ENCODE measurements at places on chromosomes 16 and 17.

- DNase-seq: no peak
Observed at GRCh38 chr16:4113358-4114256, 2.6 kb downstream of the ADCY9 start.

DNA sequence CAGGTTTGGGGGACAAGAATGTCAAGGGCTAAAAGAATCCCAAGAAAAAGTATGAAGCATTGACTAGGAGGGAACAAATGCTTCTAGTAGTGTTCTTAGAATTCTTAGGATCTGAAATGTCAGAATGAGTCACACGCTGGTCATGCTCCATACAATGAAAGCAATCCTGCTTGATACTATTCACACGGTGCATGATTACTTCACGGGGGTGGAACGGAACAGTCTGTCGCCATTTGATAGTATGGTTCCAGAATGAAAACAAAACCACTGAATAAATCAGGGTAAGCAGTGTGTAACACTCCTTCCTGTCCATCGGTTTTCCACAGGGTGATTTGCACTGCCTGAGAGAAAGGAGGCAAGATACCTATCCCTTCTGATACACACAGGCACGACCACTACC is 22.9 kb upstream of the YWHAE start:
- DNase-seq: no peak

GRCh38 chr16:58219432-58219831 is 21.5 kb upstream of the CSNK2A2 start:
- no peak for DNase-seq

DNA sequence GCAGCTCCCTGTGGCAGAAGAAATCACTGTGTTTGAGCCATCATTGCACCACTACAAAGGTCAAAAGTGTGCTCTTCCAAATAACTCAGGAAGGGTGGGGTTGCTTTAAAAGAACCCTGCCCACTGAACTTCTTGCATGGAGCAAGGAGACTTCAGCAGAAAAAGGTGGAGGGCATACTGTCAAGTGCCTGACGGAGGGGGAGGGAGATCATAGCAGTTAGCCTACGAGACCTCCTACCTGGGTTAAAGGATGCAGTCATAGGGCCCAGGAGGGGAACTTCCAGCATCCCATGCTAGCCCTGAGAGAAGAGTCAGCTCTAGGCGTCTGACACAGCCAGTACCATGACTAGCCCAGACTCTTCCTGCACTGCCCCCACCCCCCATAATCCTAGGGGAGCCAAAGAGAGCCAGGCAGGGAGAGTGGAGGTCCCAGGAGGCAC is 45.3 kb upstream of the MSI2 start:
- DNase-seq: no peak

DNA sequence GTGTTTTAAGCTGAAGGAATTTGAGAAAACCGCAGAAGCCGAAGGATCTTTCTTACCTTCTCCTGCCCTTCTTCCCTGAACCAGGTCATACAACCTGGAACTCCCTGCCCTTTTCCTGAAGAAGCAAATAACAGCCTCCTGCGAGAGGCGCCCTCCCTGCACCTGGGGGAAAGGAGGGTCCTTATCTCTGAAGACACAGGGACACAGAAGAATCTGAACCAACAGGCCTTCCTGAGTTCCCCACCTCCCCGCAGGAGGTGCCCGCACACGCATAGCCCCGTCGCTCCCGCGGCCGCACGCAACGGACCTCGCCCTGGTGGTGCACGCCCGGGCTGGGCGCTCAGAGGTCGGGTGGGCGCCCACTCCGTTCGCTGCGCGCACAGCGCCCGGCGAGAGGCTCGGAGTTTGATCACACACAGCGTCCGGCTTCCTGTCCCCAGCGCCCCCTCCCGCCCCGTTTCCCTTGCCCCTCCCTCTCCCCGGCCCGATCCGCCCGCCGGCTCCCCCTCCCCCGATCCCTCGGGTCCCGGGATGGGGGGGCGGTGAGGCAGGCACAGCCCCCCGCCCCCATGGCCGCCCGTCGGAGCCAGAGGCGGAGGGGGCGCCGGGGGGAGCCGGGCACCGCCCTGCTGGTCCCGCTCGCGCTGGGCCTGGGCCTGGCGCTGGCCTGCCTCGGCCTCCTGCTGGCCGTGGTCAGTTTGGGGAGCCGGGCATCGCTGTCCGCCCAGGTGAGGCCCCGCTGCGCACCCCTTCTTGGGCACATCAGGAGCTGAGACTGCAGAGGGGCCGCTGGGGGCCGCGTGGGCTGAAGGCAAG is at the start of gene TNFSF12:
TSS of gene TNFSF12 (plus strand) at position 474 of the 816 bp plus-strand sequence. CDS start at position 570, 96 bp downstream.
- DNase-seq: no peak

DNA sequence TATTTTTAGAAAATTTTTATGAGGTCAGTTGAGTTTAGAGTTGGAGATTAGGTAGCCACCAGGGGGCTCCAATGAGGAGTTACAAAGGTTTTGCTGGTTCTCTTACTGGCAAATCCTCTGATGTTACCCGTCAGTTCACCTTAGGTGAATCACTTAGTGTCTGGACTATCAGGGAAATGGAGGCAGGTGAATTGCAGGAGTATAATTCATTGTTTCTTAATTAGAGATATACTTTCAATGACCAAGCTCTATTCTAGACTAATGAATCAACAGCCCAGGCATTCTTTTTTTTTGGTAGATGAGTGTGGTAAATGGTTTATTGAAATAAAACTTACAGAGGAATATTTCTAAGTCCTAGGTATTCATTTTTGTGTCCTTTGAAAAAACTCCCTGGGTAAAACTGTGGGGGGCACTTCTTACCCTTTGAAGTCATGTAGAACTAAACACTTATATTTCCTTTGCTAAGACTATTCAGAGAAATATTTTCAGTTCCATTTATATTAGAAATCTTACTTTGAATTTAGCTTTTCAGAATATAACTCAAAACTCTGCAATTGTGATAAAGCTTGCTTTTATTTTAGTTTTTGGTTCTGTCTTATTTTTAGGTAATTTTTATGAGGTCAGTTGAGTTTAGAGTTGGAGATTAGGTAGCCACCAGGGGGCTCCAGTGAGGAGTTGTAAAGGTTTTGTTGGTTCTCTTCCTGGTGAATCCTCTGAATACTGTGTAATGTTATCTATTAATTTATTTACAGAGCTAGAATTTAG is 17.7 kb downstream of the PSMD11 start:
- no peak for DNase-seq

DNA sequence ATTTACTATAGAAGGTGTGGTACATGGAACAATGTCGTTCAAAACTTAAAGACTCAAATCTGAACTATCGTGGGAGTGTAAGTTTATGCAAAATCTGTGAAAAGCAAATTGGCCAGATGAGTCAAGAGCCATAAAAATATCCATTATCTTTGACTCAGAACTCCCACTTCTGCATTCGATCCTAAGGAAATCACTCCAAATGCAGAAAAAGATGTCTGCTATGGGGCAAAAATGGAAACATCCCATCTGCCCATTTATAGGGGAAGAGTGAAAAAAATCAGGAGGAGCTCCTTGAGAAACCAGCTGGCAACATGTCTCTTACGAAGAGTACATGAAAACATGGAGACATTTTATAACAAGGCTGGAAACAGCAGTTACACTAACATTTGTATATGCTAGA is 43.6 kb upstream of the CCDC182 start:
- DNase-seq: no peak

- DNase-seq: no peak
Observed at GRCh38 chr17:4788807-4789700, at the start of gene GLTPD2. Gene GLTPD2, plus strand, starts transcription at chr17:4788964. Its CDS starts 48 bp downstream, at chr17:4789012.

- DNase-seq: no peak
Observed at GRCh38 chr17:47819475-47819874, 2.1 kb downstream of the OSBPL7 start.

DNA sequence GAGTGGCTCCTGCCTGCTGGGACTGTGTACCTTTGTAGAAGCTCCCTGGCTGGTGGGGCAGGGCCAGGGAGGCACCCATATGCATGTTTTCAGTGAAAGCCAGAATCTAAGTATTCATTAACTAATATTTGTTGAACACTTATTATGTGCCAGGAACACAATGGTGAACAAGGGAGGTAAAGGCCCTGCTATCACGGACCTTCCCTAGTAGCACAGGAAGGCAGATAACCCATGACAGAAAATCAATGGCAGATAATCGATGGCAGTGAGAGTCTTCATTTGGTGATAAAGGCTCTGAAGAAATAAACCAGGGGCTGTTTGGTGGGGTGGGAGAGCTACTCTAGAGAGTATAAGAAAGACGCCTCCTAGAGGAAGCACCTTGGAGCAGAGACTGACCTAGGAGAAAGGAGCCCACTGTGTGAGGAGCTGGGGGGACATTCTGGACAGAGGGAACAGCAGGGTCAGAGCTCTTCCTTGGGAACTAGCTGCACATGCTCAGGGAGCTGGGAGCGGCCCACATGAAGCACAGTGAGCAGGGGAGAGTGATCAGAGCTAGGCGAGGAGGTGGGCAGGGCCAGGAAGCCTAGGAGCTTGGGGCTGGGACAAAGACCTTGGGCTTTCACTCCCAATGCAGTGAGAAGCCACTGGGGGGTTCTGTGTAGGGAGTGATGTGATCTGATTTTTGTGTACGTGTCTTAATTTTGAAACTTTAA is 78.5 kb downstream of the SPECC1 start:
- no peak for DNase-seq

GRCh38 chr17:80844418-80844990 is 147.1 kb upstream of the CHMP6 start:
- no peak for DNase-seq

- DNase-seq: no peak
Observed at GRCh38 chr16:15975172-15975571, 25.8 kb downstream of the ABCC1 start.

GRCh38 chr16:4313563-4314531 is 2.0 kb upstream of the GLIS2 start:
- no peak for DNase-seq

- DNase-seq: no peak
Observed at GRCh38 chr17:41420134-41420533, 4.3 kb downstream of the KRT37 start.

DNA sequence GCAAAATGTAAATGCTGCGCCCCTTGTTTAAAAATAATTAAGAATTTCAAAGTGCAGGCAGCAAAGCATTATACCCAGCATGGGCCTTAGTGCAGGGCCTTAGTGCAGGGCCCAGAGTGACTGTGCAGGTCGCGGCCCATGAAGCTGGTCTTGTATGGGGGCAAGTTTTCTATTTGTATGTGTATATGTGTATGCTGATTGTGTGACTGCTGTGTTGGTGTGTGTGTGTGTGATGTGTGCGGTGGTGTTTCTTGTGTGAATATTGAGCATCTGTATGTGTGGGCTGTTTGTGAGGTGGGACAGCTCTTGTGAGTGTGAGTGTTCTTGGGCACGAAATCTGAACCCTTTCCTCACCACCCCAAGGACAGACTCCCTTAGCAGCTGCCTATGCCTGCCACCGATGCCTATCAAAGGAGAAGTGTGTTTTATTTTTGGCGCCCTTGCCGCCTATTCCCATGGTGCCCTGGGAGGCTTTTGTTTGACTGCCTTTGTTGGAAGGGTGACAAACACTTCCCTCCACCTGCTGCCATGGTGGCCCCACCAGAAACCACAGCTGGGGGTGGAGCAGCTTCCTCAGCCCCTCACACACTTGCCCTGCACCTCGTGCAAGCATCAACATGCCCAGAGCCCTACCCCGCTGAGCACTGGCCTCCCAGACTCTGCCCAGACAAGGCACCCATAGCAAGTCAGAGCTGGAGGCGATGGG is 18.0 kb downstream of the CCR7 start:
- DNase-seq: no peak

DNA sequence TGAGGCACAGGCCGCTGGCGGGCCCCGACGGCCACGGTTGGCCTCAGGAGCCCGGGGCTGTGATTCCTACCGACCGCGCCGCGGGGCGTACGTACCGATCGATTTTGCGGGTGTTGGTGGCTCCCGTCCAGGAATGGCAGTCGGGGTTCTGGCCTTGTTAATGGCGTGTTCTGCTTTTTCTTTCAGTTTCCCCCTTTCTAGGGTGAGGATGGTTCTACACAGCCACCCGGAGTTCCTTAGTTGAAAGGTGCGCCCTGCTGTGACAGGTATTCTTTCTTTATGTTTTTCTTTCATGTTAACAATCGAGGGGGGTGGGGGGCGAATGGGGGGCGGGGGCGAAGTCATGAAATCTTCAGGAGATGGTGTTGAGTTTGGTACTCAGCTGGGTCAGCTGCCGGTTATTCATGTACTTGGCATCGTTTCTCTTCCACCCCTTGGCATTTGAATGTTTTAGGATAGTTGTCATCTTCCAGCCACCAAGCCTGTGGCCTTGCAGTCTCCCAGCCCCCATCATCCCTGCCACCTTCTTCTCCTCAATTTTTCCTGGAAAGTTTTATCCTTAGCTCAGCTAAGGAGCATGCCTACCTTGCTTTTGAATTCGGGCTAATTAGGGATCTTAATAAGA is 802 bp downstream of the CYLD start:
- DNase-seq: no peak

DNA sequence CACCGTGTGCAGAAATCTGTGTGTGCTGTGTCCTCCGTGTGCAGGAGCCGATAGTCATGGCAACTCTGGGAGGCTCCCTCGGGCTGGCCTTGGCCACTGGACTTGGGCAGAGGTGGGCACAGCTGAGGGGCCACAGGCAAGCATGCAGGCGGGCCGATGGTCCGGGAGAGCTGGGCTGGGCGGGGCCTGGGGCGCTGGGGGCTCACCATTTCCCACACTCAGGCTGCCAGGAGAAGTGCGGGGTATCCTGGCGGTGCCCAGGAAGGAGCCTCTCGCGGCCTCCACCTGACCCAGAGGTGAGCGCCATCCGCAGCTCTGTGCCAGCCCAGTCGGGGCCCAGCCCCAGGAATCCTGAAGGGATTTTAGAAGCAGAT is 28.4 kb downstream of the BAHCC1 start:
- no peak for DNase-seq

DNA sequence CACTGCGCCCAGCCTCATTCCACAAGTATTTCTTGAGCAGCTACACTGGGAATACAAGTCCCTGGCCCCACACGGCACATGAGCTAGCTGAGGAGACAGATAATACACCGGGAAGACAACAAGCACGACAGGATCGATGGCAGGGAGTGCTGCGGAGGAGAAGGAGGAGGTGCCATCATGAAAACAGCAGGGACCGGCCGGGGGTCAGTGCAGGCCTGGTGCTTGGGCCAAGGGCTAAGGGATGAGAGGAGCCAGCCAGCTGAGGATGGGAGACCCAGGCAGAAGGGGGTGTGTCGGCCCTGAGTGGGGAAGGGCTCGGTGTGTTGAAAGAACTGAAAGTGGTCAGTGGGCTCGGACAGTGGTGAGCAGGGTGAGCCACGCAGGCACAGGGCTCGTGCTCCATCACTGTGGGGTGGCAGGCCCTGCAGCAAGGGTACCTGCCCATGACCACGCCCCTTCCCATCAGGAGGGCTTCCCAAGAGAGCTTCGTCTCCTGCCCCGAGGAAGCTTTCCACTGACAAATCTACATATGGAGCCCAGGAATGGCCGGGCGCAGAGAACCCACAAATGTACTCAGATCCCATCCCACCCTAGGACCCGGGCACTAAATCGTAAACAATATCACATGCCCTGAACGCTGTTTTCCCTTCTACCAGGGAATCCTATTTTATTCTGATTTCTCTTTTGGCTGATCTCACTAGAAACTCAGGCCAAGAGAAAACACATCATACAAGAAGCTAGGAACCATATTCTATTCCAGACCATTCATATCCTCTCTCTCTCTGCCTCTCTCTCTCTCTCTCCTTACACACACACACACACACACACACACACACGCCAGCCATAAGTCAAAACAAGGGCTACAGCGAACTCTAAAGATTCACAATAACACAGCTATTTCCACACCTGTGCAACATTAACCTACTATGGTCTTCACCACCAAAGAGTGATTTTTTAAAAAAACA is 50.7 kb upstream of the TNRC6C start:
- no peak for DNase-seq

GRCh38 chr16:83470416-83470815 is 337.4 kb upstream of the HSBP1 start:
- no peak for DNase-seq

GRCh38 chr17:72952641-72953315 is 139.7 kb downstream of the SLC39A11 start:
- DNase-seq: no peak
